Central memory CD8-positive, alpha-beta T cell (primary cell): ENCODE measurements at places on chromosomes 5 and 9.

DNA sequence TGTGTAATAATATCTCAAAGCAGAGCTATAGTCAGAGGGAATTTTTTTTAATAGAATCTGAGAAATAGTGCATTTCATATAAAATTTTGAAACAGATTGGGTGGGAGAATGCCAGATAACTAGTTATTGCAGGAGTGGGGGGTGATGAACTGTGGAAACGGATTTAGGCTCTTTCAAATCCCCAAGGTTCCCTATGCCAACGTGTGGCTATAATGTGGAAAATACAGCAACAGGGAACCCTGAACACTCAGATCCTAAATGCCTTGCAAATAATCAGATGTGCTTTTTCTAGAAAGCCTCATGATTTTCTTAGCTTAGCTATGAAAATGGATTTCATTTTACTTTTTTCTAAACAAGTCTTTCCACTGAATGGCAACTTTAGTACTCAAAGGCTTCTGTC is 180.5 kb upstream of the DMAC1 start:
- peaks cover 49% of the 10 kb centered on the region for H3K4me1 ChIP-seq
- peaks cover 12% of the 10 kb centered on the region for H3K36me3 ChIP-seq
- no peak for DNase-seq
- no peak overlapping the region for H3K27ac ChIP-seq

- H3K36me3 ChIP-seq = no peaks in the 10 kb centered on the region
- H3K27me3 ChIP-seq = no peaks in the 10 kb centered on the region
Measured at GRCh38 chr5:162683284-162683683, 615.7 kb downstream of the GABRG2 start.

GRCh38 chr9:123347289-123348060 is 8.5 kb upstream of the CRB2 start:
- no peaks in the 10 kb centered on the region for H3K4me1 ChIP-seq
- H3K27ac ChIP-seq = no peak overlapping the region
- H3K27me3 ChIP-seq = peaks cover 4% of the 10 kb centered on the region
- H3K4me3 ChIP-seq = no peak overlapping the region
- DNase-seq = no peak

DNA sequence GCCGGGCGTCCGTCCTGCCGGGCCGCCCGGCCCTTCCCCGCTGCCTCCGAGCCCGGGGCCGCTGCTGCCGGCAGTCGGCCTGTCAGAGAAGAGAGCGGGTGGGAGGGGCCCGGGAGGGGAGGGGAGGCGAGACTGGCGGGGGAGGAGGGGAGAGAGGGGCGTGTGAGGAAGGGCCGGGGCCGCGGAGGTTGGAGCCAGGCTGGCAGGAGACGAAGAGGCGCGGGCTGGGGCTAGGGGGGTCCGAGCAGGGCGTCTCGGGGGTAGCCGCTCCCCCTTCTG is 570 bp downstream of the CREBRF start:
- peak overlapping the region; percentile 87 for H3K4me3 ChIP-seq
- no peak for DNase-seq
- H3K36me3 ChIP-seq = peaks cover 19% of the 10 kb centered on the region
- peaks cover 9% of the 10 kb centered on the region for H3K27me3 ChIP-seq

- no peaks in the 10 kb centered on the region for H3K4me1 ChIP-seq
- no peak overlapping the region for H3K27ac ChIP-seq
- H3K4me3 ChIP-seq = no peak overlapping the region
- H3K36me3 ChIP-seq = no peaks in the 10 kb centered on the region
- DNase-seq = no peak
- peaks cover 68% of the 10 kb centered on the region for H3K27me3 ChIP-seq
Measured at GRCh38 chr5:168327019-168327421, 35.6 kb downstream of the WWC1 start.

- no peaks in the 10 kb centered on the region for H3K36me3 ChIP-seq
- no peak for DNase-seq
- no peak overlapping the region for H3K27ac ChIP-seq
- H3K27me3 ChIP-seq = no peaks in the 10 kb centered on the region
- H3K4me3 ChIP-seq = no peak overlapping the region
- no peaks in the 10 kb centered on the region for H3K4me1 ChIP-seq
Measured at GRCh38 chr9:8694983-8695588, 895.5 kb upstream of the DMAC1 start.

- DNase-seq = no peak
- no peak overlapping the region for H3K27ac ChIP-seq
- H3K36me3 ChIP-seq = peaks cover 3% of the 10 kb centered on the region
- H3K4me3 ChIP-seq = no peak overlapping the region
Measured at GRCh38 chr5:172871982-172872381, 37.9 kb downstream of the ERGIC1 start.

GRCh38 chr5:117326997-117327396 is 752.4 kb upstream of the SEMA6A start:
- no peaks in the 10 kb centered on the region for H3K4me1 ChIP-seq
- H3K27me3 ChIP-seq = no peaks in the 10 kb centered on the region
- no peak for DNase-seq
- no peaks in the 10 kb centered on the region for H3K36me3 ChIP-seq

DNA sequence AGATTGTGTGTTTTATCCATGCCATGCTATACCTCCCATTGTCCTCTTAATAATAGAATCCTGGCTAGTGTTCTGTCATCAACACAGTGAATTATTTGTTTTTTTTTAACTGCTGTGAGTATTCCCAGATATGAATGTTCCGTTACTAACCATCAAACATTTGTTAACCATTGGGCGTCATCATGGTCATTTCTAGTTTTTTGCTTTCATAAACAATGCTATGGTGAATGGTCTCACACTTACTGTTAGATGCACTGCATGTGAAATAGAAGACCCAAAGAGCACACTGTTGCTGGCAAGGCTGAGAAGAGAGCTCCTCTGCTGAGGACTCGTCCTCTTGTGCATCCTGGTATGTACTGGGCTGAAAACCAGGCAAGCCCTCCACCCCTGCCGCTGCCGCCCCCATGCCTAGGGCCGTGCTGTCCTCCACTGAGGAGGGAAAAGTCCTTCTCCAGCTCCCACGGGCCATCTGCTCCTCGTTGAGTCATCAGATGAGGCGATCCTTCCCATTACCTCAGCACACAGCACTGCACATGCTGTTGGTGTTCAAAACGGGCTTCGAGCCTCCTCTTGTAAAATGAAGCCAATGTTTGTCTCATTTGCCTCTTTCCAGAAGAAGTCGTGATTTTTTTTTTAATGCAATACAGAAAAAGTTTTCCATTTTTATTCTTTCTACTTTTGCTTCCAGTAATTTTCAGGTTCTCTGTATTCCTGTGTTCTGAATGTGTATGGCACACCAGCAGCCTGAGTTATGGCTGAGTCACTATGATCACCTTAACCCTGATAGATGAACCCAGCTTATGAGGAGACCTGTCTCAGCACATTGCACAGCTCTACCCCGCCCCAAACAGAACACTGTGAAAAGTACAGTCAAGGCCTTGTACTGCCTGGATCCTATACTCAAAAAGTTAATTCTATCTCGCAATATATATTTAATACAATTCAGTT is 219.0 kb downstream of the AOPEP start:
- H3K27me3 ChIP-seq = no peaks in the 10 kb centered on the region
- no peak for DNase-seq
- no peak overlapping the region for H3K4me3 ChIP-seq

DNA sequence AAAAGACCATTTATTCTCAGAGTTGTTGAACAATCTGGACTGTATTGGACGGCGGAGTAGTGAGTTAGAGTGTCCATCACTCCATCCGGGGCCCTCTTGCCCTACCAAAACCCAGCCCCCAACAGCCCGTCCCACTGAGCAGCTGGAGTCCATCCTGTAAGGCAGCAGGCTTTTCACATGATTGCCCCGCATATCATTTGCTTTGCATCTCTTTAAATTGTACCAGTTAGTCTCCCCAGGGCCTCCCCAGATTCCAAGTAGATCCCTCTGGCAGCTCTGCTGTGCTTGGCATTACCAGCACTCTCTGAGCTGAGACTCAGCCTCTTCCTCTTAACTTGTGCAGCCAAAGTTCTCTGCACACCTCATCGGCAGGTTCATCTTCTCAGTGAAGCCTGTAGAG is 48.6 kb upstream of the ADCY2 start:
- no peak for DNase-seq
- no peak overlapping the region for H3K27ac ChIP-seq
- no peak overlapping the region for H3K4me3 ChIP-seq
- H3K36me3 ChIP-seq = no peaks in the 10 kb centered on the region
- no peaks in the 10 kb centered on the region for H3K27me3 ChIP-seq

- no peaks in the 10 kb centered on the region for H3K27me3 ChIP-seq
- no peak overlapping the region for H3K4me3 ChIP-seq
- no peaks in the 10 kb centered on the region for H3K36me3 ChIP-seq
- DNase-seq = no peak
- no peaks in the 10 kb centered on the region for H3K4me1 ChIP-seq
Measured at GRCh38 chr9:133801739-133802138, 63.6 kb upstream of the SARDH start.

DNA sequence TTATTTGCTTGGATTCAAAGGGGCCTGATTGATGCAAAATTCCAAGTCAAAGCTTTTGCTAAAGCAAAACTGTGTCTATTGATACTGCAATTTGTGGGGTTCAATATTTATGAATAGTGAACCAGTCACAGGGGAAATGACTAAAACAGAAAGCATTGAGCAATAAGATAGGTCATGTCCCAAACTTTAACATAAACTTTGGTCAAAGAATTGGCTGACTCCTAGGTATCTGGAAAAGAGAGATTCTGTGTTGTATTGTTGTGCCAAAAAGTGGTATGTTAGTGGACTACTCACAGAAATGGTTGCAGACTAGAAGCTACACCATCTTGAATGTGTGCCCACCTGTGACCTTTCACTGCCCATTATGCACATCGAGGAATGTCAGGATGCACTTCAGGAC is 585.5 kb upstream of the RGMB start:
- no peaks in the 10 kb centered on the region for H3K27me3 ChIP-seq
- no peak overlapping the region for H3K27ac ChIP-seq

DNA sequence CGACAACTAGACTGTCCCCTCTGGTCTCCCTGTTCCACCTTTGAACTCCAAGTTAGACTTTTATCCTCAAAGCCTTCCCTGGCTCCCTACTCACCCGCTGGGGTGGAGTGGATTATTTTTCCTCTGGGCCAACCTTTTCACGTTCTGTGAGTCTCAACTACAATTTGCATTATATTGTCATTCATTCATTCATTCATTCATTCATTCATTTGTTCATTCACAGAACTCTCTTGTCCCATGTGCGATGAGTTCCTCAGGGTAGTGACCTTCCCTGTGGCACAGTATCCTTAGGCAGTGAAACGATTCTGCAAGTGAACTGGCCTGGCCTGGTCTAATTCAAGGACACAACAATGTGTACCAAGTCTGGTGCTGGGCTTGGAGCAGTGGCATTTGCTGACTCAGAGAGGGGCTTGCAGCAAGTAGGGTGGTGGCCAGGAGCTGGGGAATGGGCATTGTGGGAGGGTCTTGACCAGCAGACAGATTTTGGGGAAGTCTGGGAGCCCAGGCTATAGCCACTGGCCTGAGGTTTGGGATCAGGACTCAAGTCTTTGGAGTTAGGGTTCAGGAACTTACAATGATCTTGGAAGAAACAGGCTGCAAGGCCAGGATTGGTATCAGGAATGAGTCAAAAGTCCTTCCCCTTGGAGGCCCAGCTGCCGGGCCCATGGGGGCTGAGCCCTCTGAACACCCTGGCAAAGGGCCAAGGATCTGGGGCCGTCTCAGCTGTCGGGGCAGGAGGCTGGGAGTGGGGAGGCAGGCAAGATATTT is 37.2 kb upstream of the COL15A1 start:
- H3K4me1 ChIP-seq = no peaks in the 10 kb centered on the region
- H3K27ac ChIP-seq = no peak overlapping the region

- no peak for DNase-seq
- H3K4me3 ChIP-seq = no peak overlapping the region
- H3K27me3 ChIP-seq = no peaks in the 10 kb centered on the region
- peaks cover 5% of the 10 kb centered on the region for H3K4me1 ChIP-seq
Measured at GRCh38 chr9:20940447-20941173, 90.8 kb downstream of the HACD4 start.

DNA sequence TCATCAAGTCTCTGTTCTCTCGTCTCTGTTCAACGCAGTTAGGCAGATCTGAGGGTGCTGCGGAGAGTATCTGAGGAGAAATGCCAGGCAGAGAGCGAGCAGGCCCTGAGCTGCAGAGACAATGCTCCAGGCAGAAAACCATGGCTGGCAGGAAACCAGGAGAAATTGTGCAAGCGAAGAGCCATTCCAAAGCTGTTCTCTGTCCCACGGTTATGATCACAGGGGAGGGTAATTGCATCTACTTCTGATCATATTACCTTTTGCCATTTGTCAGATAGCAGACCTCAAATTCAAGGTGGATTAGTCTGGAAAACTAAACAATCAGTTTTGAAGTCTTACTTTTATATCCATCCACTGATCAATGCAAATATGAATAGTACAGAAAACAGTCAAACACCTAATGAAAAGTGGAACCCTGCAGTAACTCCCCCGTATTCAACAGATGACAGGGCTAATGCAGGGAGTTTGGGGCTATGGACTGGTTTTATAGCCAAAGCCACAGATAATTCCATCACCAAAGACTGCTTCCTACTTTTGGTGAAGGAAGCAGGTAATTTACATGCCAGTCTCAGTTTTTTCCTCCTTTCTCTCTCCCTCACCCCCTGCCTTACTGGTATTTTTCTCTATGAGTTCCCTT is 228.0 kb downstream of the DCP2 start:
- no peak overlapping the region for H3K27ac ChIP-seq
- no peaks in the 10 kb centered on the region for H3K27me3 ChIP-seq
- no peaks in the 10 kb centered on the region for H3K4me1 ChIP-seq
- no peaks in the 10 kb centered on the region for H3K36me3 ChIP-seq

DNA sequence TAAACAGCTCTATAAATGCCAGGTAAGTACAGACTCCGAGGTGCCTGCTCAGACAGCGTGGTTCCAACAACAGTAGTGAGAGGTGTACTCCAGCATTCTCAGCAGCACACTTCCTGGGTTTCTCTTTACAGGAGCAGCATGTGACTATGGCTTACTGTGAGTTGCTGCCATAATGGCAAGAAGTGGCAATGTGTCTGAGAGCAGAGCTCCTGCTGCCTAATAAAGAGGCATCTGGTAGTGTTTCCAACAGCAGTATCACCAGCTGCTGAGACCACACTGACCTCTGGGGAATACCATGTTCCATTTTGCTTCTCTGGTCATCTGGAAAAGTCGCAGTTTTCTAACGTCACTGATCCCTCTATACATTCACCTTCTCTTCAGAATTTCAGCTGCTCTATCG is 398.2 kb downstream of the SLCO4C1 start:
- no peaks in the 10 kb centered on the region for H3K4me1 ChIP-seq
- no peak overlapping the region for H3K27ac ChIP-seq
- no peaks in the 10 kb centered on the region for H3K36me3 ChIP-seq
- no peak for DNase-seq
- no peaks in the 10 kb centered on the region for H3K27me3 ChIP-seq

GRCh38 chr9:72577212-72577753 is 55.9 kb downstream of the TMC1 start:
- H3K4me1 ChIP-seq = no peaks in the 10 kb centered on the region
- peaks cover 15% of the 10 kb centered on the region for H3K27me3 ChIP-seq
- no peak overlapping the region for H3K27ac ChIP-seq
- H3K4me3 ChIP-seq = no peak overlapping the region
- no peaks in the 10 kb centered on the region for H3K36me3 ChIP-seq
- DNase-seq = no peak
